ENCODE measurements at places on chromosomes 12 and 14.
A peak's percentile ranks its signal among the peaks of the same experiment; 100 is the strongest.

DNA sequence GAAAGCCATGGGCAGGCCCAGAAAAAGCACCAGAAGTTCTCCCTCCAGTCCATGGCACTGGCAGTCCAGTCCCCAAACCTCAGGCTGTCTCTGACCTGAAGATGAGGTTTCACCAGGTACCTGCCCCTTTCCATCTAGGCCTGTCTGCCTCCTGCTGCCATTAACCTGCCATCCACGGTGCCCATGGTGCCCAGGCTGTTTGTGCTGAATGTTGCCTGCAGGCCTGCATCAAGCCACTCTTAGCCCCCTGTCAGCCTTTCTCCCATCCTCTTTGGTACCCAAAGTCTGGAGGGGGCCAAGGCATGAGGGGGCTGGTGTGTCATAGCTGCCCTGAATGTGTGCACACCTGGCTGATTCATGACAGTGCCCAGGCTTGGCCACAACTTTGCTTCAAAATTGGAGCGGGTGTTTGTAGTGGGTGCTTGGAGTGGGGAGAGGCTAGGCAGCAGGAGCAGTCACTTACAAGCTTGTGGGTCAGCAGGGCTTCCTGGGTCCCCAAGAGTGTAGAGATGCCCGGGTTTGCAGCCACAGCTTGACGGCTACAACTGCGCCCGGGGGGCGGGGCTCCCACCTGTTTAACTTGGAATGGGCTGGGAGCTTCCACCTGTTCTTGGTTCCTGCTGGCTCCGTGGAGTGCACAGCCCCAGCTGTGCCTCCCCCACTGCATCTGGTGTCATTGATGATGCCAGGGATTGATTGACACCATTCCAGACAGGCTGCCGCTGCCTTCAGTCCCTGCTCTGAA lies 88.5 kb downstream of the GPHN start:
- DNase-seq, result no peak

- DNase-seq, result no peak
These were observed 25.5 kb upstream of the CCDC91 start for GRCh38 chr12:28164644-28165275.

DNA sequence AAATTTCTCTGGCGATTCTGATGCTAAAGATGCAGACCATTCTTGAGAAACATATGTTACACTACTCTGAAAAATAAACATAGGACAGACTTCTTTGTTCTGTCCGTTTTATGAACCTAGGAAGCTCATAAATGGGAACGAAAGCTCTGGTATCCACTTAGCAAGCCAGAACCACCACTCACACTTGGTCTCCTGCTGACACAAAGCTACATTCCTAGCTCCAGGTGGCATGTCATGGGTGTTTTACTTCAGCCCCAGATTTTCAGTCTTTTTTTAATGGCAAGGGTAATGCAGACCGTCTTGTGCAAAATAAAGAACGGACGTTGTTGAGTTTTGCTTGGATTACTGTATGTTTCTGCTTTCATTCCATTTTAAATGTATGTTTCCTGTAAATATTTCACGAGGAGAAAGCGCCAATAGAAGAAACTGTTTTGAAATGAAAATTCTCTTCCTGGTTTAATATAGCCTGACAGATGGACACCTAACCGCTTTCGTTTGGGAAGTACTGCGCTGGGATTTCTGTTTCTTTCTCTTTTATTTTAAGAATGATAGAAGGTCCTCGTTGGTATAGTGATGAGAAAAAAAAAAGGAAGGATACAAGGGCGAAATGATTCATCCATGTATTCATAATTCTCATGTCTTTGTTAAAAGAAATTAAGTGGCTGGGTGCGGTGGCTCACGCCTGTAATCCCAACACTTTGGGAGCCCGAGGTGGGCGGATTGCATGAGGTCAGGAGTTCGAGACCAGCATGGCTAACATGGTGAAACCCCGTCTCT lies 871 bp upstream of the COQ5 start:
- DNase-seq, result peak; percentile 30

DNA sequence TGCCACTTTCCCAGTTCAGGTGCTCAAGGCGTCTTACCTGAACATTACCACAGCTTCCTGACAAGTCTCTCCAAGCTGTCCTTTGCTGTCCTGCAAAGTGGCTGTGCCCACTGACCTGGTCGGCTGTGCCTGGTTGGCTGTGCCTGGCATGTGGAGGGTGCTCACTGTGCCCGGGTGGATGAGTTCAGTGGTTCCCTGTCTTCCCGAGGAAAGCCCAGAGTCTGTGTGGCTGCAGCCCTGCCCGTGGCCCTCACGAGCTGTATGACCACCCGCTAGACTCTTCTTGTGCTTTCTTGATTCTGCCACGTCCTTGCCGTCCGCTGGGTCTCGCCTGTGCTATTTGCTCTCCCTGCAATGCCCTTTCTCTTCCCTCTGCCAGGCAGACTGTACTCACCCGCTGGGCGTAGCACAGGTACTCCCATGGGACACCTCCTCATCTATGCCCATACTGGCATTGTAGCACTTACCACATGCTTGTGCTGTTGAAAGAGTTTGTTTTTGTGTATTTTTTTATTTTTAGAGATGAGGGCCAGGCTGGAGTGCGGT lies 95.9 kb downstream of the TSPAN9 start:
- DNase-seq, result no peak

GRCh38 chr12:18706798-18707197 lies 31.0 kb downstream of the PLCZ1 start:
- DNase-seq, result peak; percentile 2

GRCh38 chr14:94217116-94217515 lies 43.0 kb downstream of the PPP4R4 start:
- no peak for DNase-seq

- no peak for DNase-seq
These were observed 41.3 kb downstream of the VRK1 start for GRCh38 chr14:96838449-96838848.

DNA sequence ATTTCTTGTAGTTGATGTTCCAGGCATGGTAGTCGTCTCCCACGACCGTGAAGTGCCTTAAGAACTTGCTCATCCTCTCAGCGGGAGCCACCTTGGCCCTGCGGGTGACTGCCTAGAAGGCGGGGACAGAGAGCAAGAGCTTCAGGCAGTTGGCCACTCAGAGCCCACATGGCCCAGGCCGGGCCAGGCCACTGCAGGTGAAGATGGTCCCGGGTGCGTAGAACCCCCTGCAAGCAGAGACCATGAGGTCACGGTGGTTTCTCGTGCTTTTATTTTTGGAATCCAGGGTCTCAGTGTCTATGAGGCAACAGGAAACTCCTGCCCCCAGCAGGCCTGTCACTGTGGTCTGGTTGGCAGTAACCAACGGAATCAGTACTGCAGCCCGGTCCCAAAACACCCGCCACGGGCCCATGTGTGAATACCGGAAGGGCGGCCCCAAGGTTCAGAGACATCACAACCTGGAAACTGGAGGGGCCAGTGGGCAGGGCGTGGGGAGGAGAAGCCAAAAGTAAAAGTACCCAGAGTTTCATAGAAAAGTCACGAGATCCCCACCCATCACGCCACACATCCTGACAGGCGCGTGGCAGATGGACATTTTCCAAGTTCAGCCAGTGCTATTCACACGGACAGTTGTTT lies 27.5 kb downstream of the HVCN1 start:
- no peak for DNase-seq

- peak; percentile 1 for DNase-seq
These were observed 43.2 kb downstream of the CYP46A1 start for GRCh38 chr14:99727096-99727870.

DNA sequence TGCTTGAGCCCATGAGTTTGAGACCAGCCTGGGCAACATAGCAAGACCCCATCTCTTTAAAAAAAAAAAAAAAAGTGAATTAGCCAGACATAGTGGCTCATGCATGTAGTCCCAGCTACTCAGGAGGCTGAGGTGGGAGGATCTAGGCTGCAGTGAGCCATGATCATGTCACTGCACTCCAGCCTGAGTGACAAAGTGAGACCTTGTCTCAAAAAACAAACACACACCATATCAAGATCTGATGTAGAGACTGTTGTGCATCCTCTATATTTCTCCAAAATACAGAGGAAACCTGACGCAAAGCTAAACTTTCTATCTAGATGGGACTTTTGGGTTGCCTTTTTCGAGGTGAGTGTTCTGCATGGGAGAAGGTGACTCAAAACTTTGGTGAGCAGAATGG lies 77.4 kb upstream of the SLC8A3 start:
- no peak for DNase-seq

- no peak for DNase-seq
These were observed 2.4 kb upstream of the MEG3 start for GRCh38 chr14:100823413-100824080.

DNA sequence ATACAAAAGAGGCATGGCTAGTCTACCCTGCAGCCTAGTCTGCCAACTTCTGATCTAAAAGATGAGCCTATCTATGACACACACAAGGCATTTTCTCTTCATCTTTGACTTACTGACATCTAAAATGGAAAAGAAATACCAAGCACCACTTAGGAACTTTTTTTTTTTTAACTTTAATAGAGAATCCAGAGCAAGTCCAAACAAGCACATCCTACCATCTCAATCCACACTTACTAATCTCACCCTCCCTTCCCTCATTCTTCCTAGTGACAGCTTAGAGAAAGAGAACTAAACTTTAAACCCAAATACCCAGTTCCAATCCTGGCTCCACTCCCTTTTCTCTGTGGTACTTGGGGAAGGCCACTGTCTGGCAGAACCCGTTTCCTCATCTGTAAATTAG lies 31.8 kb downstream of the BDKRB1 start:
- no peak for DNase-seq

DNA sequence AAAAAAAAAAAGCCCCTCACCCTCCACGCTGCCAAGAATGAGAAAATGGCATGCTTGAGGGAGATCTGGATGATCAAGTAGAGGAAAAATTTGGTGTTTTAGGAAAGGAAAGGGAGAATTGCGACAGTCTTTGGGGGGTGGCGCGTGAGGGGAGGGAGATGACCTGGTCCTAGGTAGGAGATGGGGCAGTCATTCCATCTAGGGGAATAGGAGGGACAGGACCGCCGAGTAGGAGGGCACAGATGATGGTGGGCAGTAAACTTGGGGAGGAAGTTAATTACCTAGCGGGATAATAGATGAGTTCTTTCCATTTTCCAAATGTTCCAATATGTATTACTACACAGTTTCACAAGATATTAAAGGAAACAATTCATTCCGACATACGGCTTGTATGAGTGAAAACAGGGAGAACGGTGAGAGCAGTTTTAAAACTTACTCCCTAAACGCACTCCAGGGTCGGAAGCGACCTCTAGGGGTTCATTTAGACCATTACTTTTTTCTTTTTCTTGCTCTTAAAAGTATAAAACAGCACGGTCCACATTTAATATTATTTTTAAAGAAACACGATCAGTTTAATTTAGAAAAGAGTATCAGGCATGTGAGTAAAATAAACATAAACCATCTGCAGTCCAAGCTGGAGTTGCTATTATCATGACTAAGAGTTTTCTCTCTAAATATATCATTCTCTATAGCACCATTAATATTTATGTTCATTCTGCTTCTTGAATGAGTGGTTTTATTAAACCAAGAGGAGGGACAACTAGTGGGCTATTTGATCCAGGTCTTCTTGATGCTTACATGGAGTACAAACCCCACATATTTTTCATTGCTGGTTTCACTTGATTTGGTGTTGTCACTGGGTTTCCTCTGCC lies 3.0 kb upstream of the FNTB start:
- DNase-seq, result no peak

- DNase-seq, result no peak
These were observed 45.2 kb downstream of the MAP1LC3B2 start for GRCh38 chr12:116604178-116604895.
